ENCODE measurements at places on chromosomes 2 and 18.

DNA sequence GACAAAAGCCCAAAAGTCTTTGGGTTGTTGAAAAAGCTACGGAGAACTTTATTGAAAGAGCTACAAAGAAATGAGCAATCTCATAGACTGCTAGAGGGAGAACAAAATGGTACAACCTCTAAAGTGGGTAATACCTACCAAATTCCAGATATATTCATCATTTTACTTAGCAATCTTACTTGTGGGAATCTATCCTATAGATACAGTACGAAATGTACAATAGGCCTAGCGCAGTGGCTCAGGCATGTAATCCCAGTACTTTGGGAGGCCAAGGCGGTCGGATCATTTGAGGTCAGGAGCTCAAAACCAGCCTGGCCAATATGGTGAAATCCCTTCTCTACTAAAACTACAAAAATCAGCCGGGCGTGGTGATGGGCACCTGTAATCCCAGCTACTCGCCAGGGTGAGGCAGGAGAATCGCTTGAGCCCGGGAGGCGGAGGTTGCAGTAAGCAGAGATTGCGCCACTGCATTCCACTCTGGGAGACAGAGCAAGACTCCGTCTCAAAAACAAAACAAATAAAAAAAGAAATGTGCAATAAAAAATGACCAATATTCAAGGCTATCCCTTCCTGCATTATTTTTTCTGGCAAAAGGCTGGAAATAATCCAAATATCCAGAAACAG, 10.1 kb downstream of the EXOC6B start:
- DNase-seq, result no peak

DNA sequence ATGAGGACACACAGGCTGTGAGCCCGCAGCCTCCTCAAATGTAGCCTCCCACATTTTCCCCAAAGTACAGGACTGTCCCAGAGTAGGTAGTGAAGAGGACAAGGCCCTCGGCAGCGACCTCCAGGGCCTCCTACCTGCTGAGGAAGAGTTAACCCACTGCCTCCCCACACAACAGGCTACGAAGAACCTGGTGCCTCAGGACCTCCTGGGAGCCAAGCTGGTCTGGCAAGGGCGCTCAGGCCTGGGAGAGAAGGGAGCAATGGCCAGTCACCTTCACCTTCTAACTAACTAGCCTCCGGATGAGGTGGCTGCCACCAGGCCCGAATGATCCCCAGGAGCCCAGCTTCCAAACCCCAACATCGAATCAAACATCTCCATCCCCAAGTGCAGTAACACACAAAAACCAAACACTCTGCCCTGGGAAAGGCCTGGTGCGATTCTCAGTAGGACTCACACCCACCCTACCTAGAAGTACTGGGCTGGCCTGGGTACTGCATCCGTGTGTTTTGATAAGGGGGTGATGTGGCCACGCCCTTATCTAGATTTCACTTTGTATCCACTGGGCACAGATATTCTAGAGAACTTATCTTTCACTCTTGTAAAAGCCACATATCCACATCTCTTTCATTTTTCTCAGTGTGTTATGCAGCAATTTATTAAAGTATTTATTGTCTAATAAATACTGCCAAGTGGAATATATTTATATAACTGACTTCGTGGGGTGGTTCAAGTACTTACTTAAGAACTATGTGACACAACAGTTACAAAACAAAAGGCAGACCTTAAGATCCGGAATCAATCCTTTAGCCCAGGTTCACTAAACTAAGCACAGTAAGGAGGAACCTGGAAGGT, 9.7 kb downstream of the ERFE start:
- no peak for DNase-seq

DNA sequence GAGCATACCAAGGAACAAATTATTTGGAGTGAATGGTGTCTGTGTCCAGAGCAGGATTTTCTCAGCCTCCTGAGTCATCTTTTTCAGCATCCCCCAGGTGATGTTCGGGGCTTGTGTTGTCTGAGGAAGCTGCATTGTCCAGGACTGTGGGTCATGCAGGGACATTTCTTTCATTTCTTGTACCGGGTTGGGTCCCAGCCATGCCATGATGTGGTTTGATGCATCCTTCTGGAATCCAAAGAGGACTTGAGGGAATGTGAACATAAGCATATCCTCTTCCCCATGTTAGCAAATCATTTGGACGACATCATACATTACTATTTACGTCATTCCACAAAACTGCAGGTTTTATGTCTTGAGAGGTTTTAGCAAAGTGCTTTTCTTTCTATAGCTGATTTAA, 797.8 kb downstream of the CCDC85A start:
- DNase-seq, result no peak

- no peak for DNase-seq
Measured at GRCh38 chr2:37059841-37060240, 24.3 kb downstream of the HEATR5B start.

- DNase-seq, result no peak
Measured at GRCh38 chr2:233477548-233478433, 88.8 kb downstream of the USP40 start.

DNA sequence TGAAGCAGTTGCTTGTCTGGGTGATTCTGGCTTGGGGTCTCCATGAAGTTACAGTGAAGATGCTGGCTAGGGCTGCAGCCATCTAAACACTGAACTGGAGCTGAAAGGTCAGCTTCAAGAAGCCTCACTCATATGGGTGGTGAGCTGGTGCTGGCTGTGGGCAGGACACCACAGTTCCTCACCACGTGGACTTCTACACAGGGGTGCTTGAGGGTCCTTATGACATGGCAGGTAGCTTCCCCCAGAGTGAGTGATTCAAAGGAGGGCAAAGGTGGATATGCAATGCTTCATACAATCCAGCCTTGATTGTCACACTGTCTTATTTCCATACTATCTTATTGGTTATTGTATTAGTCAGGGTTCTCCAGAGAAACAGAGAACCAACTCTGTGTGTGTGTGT, 6.0 kb downstream of the CD302 start:
- DNase-seq, result no peak

GRCh38 chr18:4813708-4814107, 358.6 kb upstream of the DLGAP1 start:
- no peak for DNase-seq

- no peak for DNase-seq
Measured at GRCh38 chr2:165952085-165952484, 1.5 kb downstream of the TTC21B start.

DNA sequence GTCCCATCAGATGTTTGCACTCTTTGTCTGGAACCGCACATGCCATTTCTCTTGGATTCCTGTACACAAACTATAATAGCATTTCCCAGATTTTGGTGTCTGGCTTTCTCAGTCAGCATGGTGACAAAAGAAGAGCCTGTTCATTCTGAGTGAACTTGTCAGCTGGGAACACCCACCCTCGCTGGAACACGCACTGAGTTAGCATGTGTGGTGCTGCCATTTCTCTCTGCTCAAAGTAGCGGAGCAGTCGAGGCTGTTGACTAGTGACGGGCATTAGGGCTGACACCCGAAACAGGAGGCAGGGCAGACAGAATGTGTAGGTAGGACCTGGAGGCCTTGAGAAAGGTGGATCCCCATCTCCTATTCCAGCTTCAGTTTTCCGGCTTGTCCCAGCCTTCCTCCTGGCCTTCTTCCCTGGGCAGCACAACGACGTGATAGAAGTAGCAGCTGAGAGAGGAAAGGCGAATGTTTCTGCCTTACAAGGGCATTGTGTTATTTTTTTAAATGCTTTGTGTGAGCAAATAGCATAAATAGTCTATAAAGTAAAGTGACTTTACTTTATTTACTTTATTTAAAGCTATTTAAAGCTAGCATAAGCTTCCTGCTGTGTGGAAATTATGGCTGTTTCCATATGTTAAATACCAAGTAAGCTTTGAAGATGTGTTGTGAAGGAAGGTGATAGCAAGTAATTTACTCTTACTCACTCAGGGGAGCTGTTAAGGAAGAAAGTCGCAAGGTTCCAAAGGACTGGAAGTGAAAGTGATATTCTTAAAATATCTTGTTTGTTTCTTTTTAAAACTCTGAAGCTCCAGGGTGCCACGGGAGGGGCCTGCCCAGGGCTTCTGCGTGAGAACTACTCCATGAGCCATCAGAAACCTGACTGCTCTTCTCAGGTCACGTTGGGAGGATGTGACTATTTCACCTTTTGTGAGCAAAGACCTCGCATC, 272.6 kb downstream of the NEDD4L start:
- DNase-seq, result no peak

GRCh38 chr2:72527424-72527823, 298.4 kb downstream of the EXOC6B start:
- DNase-seq, result no peak

- DNase-seq, result no peak
Measured at GRCh38 chr2:98468621-98469236, 24.1 kb downstream of the INPP4A start.

- no peak for DNase-seq
Measured at GRCh38 chr2:10547663-10548376, 99.7 kb upstream of the ODC1 start.

DNA sequence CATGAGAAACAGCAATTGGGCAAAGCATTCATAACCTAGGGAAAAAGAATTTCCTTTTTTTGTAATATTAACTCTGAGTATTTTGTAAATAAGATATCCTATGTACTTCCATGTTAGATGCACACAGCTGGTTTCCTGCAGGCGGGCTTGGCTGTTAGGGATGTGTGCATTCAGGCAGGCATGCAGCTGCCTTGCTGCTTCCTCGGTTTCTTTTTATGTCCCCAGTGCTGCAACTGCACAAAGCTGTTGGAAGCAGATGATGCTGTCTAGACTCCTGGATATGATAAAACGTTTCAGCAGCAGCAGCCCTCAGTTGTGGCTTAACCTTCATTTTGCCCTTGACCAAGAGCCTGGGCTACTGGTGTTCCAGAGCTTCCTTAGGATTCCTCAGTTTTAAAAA, 89.4 kb upstream of the EML6 start:
- DNase-seq, result no peak

DNA sequence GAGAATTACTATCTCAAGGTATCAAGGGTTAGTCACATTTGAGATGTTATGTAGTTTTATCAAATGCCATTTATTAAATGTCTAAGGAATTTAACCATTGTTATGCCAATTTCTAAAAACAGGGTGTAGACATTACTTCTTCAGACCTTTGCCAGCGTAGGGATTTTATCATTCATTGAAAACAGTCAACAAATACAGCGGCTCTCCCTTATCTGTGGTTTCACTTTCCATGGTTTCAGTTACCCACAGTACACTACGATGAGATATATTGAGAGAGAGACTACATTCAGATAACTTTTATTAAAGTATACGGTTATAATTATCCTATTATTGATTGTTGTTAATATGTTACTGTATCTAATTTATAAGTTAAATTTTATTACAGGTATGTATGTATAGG, 234.7 kb downstream of the TMX3 start:
- DNase-seq, result no peak

- no peak for DNase-seq
Measured at GRCh38 chr18:57060814-57061213, 86.1 kb upstream of the BOD1L2 start.

- no peak for DNase-seq
Measured at GRCh38 chr2:101980368-101980767, 11.4 kb upstream of the IL1R2 start.

GRCh38 chr2:47735912-47736311, 47.0 kb upstream of the MSH6 start:
- no peak for DNase-seq

- DNase-seq, result no peak
Measured at GRCh38 chr2:215851082-215851481, 162.3 kb downstream of the MREG start.

DNA sequence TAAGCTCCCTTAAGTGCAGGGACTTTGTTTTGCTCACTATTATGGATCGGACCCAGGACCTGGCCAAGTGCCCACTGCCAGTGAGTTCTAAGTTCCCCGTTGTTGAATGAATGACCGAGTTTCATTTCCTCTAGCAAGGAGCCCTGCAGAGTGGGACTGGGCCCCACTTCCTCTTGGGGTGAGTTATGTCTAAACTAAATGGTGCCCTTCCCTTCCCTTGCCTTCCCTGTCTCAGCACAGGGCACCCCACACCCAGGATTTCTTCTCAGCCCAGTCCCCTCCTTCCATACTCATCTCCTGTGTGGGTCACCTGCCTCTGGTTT, 195.3 kb upstream of the HS6ST1 start:
- no peak for DNase-seq

GRCh38 chr2:186009341-186009740, 270.7 kb downstream of the FSIP2 start:
- no peak for DNase-seq

- no peak for DNase-seq
Measured at GRCh38 chr18:46070232-46070631, 1.8 kb downstream of the PSTPIP2 start.

DNA sequence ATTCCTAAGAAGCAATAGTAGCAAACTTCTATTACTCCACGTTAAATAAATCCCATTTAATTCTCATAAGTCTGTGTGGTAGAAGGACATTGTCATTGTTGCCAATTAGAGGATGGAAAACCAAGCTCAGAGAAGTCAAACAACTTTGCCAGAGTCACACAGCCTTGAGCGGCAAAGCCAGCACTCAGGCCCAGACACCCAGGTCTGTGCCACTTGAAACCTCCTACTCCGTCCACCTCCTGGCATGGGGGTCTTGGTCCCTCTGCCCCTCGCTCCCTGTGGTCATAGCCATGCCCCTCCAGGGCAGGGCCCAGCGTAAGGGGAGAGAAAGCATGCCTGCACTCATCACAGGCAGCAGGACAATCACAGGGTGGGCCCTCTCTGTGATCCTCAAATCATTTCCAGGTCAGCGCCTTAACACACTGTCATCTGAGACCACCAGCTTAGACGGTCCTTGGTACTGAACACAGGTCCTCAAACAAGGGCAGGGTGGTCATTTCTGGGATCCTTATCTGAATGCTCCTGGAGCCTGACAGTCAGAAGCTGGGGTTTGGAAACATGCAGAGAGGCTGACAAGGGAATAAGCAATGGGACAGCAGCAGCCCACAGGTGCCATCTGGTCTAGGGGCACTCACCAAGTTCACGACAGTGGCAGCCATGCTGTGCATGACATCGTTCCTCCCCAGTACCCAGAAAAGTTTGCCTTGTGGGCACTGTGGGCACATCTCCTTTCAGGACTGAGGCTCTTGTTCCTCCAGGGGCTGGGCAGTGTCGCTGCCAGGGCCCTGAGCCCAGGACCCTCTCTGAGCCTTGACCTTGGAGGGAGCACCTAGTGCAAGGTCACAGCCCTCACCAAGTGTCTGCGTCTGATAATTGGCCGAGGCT, 38.2 kb downstream of the FAM178B start:
- DNase-seq, result no peak

- no peak for DNase-seq
Measured at GRCh38 chr18:34991152-34991551, 50.1 kb upstream of the MAPRE2 start.

GRCh38 chr18:13502585-13502984, 223.8 kb downstream of the FAM210A start:
- DNase-seq, result no peak

DNA sequence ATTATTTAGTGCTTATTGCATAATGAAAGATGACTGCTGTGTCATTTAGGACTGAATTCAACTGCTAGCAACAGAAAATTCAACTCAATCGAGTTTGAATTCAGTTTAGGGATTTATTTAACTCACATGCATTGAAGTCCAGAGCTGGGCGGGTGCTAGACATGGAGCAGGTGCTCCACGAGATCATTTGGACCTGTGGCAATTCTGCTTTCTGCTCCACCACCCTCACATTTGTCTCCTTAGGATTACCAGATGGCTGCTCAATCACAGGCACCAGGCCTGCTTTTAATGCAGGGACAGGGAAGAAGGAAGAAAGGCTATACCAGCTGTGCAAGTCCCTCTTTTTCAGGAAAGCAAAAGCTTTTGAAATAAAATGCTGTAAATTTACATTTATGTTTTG, 572.9 kb upstream of the SLC8A1 start:
- no peak for DNase-seq
